ENCODE measurements at places on chromosomes 11 and 22.

- peak; percentile 35 for DNase-seq
Observed at GRCh38 chr22:50576070-50576469, 2.2 kb downstream of the CPT1B start.

- DNase-seq, result no peak
Observed at GRCh38 chr11:113331441-113331840, 17.1 kb downstream of the TTC12 start.

DNA sequence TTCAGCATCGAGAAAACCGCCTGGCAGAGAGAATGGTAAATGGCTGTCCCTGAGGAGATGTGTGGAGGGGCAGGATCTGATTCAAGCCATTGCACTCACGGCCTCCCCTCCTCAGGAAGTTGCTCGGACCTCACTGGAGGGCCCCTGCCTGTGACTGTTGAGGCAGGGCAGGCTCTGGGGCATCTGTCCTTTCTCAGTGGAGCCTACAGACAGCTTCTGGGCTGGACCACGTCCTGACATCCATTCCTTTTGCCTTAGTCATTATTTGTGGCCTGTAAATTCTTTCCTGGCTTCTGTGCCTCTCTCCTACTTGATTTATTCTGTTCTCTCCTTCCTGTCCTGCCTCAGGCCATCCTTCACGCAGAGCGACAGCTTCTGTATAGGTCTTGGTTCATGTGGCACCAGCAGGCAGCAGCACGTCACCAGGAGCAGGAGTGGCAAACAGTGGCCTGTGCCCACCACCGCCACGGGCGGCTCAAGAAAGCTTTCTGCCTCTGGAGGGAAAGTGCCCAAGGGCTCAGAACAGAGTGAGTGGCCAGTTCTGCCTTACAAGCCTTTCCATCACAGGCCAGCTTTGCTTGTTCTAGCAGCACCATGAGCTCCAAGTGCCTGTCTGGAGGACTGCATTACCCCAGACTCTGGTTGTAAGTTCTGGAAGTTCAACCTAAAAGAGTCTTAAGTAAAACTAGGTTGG, 59.6 kb downstream of the PISD start:
- DNase-seq, result peak; percentile 72

DNA sequence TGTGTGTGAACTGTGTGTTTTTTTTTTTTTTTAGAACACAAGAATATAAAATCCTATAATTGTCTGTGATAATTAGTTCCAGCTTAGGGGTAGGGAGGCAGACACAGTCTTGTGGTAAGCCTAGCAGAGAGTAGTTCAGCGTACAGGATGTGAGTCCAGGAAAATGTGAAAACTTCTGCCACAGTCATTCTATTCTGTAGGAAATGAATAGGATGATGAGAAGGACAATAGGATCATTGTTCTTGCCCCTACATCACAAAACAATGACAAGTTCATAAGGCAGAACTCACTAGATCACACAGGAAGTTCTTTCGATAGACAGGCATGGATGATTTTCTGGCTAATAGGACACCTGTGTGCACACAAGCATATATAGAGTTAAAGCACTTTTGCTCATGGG, 132.2 kb downstream of the NAV2 start:
- no peak for DNase-seq

- DNase-seq, result no peak
Observed at GRCh38 chr11:82546661-82547557, 186.8 kb downstream of the FAM181B start.

DNA sequence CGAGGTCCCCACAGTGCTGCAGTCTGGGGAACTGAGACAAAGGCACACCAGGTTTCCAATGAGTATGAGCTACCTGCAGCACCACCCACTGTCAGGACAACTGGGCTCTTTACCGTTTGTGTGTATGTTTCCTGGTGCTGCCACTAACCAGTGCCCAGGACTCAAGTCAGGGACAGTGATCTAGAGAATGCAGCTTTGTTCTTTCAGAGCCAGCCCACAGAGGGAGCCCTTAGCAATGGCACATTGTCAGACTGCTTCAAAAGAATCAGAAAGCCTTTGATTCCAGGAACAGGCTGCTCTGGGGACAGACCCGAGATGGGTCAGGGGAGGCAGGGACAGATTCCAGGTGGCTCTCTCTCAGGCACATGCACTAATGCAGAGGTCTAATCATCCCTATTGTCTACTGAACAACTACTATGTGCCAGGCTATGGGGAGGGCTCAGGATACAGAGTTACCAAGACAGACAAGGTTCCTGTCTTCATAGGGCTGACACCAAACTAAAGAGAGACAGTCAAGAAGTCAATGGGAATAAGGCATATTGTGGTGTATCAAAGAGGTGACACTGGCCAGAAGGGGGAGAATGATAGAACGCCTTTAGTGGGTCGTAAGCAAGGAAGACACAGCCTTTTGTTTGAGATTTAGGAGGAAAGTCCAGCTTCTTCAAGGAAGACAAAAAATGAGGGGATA, 103.7 kb downstream of the VPREB1 start:
- DNase-seq, result no peak

- no peak for DNase-seq
Observed at GRCh38 chr11:12188548-12189317, 78.3 kb downstream of the MICAL2 start.

GRCh38 chr22:40040927-40041326, 46.2 kb downstream of the FAM83F start:
- no peak for DNase-seq

DNA sequence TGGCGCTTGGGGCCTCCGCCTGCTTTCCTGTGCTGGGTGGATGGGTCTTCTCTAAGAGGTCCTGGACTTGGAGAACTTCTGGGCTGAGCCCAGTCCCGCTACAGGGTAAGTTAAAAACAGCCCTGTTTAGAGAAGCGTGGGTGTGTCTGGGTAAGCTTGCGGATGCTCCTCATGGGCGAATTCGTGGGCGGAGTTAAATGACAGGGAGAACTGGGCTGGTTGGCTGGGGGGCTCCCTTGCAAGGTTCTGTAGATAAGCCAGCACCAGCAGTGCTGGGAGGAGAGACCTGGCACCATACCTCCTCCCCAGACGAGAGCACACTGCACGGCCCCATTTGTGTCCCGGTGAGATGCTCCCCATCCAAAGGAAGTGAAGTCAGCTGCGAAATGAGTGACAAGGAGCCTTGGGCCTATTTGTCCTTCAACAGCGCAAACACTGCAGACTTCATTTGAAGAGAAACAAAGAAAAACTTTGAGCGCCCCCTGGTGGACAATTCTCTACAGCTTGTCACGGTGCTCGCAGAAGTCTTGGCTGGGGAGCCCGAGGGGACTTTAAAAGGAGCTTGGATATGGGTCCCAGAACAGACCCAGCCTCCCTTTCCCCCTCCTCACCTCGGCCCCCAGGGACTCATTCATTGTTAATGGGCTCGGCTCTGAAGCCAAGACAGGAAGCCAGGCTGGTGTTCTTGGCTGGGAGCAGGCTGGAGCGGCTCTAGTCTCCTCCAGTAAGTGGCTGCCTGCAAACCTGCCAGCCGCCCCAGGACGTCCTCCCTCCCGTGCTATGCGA, 39.5 kb downstream of the TP53I11 start:
- DNase-seq, result peak; percentile 64

All from SW 1271 (cell line).